ENCODE measurements at places on chromosomes 7 and 10. TPM values are rescaled to one million over a fixed set of nuclear protein-coding genes. Genes with fewer than 3 reads are reported as not detected.

The RTKN2 gene
- total RNA-seq = 5.4 TPM

The PGAM1 gene
- total RNA-seq = 464 TPM

The GCK gene
- total RNA-seq = 0.13 TPM

The BRI3 gene
- total RNA-seq = 73.8 TPM

The PNLIPRP3 gene
- total RNA-seq = 0.56 TPM

The MDH2 gene
- total RNA-seq = 130 TPM

The NODAL gene
- total RNA-seq = not detected

The NKX2-3 gene
- not detected for total RNA-seq

The PNLIPRP1 gene
- total RNA-seq = not detected

The TMEM273 gene
- total RNA-seq = not detected

GRCh38 chr10:114550756-114551635 lies 107.1 kb downstream of the ABLIM1 start:
- peak; percentile 51 for DNase-seq

GRCh38 chr7:98329100-98329790 lies 47.8 kb downstream of the BRI3 start:
- DNase-seq = no peak

DNA sequence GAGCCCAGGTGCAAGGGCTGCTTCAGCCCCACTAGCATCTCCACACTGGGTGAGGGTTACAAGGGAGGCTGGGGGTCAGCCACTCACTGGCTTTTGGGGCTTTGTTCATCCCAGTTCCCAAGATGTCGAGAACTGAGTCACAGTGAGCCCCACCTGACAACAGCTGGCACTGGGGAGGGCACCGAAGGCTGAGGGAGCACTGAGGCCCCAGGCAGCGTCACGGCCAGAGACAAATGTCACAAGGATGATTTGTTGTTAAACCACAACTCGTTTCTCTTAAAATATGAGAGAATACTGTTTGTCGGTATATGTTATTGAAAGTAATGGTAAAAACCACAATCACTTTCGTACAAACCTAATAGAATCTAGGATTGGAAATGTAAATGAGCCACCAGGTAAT lies 219.9 kb downstream of the CELF2 start:
- no peak for DNase-seq

- DNase-seq = no peak
Observed at GRCh38 chr7:153698046-153698445, 354.2 kb upstream of the DPP6 start.

DNA sequence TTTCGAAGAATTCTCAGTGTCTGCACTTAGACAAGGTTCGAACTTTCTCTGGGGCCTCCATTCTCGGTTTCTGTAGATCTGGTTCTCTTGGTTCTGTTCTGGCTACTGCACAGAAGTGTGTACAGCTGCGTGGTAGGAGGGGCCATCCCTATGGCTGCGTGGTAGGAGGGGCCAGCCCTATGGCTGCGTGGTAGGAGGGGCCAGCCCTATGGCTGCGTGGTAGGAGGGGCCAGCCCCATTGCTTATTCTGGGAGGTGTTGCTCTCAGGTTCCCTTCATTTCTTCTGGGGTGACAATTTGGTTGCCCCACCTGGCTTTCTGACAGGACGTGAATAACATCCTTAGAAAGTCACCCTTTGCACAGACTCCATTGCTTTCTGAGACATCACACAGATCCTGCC lies 65.2 kb upstream of the CHST15 start:
- no peak for DNase-seq

GRCh38 chr7:18515067-18515466 lies 19.5 kb downstream of the HDAC9 start:
- no peak for DNase-seq

GRCh38 chr10:62696798-62697197 lies 107.7 kb upstream of the ADO start:
- DNase-seq = no peak

DNA sequence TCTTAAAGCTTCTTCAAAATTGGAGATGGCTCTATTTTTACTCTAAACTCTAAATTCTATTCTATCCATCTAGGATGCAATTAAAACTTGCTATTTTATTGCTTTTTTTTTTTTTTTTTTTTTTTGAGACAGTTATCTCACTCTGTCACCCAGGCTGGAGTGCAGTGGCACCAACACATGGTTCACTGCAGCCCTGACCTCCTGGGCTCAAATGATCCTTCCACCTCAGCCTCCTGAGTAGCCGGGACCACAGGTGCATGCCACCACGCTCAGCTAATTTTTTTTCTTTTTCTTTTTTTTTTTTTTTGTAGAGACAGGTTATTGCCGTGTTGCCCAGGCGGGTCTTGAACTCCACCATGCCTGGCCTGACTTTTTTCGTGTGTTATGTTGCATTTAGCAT lies 41.2 kb downstream of the DNAJC1 start:
- no peak for DNase-seq

GRCh38 chr7:101814991-101815825 lies 2.2 kb upstream of the CUX1 start:
- peak; percentile 37 for DNase-seq

- DNase-seq = peak; percentile 15
Observed at GRCh38 chr7:129213828-129214227, 11.0 kb upstream of the AHCYL2 start.

DNA sequence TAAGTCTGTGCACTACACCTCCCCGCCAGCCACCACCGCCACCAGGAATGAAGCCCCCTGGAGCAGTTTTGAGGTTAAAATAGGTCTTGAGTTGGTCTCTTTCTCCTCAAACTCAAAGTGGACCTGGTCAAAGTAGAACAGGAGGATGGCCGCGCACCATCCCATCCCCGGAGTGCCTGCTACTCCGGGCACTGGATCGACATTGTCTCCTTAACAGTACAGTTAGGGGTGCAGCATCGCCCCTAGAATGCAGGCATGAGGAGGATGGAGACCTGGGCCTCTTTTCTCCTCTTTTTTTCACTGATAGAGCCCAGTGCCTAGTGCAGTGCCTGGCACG lies 145.5 kb downstream of the SLIT1 start:
- no peak for DNase-seq

DNA sequence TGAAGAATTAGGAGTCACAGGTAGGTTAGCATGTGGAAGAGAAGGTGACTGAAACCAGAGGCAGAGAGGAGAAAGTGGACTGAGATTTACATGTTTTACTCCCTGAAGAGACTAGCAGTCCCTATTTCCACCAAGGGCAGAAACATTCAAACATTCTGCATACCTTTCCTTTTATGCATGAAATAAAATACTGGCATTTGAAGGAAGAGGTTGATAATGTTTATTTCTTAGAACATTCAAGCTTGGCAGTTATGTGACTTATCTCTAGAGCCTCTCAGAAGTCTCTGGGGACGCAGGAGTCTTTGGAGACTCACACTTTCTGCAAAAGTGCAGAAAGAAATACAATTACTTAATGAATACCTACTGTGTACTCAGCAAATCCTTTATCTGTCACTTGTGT lies 507.1 kb upstream of the C7orf33 start:
- no peak for DNase-seq

DNA sequence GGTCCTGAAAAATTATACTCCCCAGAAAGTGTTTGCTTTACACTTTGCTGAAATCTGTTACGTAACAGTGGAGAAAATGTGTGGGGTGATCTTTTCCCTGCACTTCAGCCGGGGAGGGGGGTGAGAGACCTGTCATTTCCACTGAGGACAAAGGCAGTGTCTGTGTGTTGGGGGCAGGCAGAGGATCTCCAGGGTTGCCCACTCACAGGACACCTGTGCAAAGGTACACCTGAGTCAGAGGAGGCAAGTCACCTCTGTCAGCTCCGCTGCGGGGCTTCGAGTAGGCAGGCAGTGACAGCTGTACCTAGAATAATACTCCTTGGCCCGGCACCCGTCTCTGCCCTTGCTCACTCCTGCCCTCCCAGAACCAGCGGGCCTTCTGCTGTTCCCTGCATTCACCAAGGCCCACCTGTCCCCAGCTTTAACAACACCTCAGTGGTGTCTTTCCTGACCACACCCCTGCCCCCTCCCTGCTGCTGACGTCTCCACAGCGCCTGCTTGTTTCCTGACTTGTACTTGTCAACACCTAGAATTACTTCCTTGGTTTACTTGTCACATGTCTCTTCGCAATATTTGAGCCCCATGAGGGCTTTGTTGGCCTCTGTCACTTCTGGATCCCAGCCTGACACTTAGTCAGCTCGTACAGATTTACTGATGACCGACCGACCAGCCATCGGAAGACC lies 159.2 kb downstream of the NEURL1 start:
- DNase-seq = no peak

- no peak for DNase-seq
Observed at GRCh38 chr7:82441669-82442478, 1.7 kb downstream of the CACNA2D1 start.

DNA sequence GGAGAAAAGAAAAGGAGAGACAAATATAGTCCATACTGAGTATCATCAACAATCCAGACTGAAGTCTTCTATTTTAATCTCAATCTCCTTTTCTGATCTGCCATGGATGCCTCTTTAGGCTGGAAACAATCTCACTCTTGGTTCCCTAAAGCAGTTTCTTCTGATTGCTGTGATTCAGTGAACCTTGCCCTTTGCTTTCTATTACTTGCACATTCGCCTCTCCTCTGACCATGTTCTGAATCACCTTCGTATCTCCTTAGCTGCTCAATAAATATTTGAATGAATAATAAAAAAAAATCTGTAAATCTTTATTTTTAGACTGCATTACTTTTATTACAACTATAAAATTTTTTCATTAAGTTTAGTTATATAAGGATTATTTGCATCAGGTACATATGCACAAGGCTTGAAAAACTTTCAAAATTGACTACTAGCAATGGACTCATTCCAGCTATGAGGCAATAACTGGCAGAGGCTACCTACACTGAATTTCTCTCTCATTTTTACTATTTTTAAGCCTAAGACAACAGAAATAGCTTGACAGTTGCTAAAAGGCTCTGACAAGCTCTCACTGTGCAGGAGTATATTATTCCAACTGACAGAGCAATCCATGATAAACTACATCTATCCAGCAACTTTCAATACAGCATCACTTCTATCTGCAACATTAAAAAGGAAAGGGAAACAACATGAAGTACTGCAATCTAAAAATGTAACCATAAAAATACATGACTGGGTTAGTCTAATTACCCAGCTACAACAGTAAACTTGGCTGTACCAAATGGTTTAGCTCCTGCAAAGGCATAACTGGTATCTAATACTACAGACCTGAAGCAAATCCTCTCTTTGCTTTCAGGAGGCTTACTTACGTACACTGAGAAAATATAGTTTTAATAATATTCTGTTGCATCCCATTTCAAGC lies 25.6 kb downstream of the TM9SF3 start:
- no peak for DNase-seq

- DNase-seq = no peak
Observed at GRCh38 chr10:29569795-29570194, 65.0 kb downstream of the SVIL start.

DNA sequence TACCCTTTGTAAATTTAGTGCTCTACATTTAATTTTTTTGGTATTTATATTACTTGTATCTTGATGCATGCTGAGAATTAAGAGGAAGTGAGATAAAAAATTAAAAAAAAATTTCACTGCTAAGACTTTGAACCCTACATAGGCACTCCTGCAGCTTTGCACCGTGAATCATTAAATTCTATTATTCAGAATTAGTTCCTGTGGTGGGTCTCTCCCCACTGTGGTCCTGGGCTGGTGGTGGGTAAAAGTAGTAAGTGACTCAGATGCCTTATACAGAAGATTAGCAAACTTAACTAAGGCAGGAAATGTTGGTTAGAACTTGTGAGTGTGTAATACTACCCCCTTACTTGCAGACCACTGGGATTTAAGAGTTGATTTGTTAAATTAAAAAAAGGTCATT lies 72.6 kb downstream of the AP3M1 start:
- DNase-seq = peak; percentile 85

DNA sequence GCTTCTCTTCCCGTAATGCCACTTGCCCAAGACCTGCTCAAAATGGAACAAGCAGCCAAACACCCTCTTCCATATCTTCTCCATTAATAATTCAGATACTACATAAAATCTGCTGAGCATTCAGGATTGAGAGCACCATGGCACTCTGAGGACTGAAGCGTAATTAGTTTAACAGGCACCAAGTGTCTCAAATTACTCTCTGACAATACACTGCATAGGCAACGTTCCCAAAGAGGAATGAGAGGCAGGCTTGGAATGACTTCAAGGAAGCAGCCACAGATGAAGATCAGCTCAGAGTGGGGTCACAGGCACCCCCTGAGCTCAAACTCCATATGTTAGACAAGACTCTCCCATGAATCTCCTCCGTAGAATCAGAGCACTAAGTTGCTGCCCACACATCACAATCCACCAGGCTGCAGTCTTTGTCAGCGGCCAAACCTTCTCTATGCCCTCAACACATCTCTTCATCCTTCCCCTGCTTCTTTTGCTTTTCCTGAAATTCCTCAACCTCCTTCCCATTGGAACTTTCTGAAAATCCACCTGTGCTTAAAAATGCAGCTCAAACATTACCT lies 4.7 kb upstream of the ABLIM1 start:
- DNase-seq = no peak

DNA sequence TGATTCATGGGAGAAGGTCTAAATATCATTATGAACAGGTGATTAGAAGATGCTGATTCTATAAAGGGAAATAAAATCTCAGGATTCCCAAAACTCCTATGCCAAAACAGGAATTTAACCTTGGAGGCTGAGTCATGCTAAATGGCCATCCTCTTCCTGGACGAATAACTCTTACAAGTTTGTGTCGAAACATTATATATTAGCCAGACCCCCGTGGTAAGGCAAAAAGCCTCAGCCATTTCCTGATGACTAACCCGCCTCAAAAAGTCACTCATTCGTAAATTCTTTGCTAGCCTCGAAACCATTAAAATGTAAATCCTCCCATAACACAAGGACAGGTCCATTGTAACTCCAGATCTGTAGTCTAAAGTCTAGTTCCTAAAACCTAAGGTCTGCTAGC lies 32.0 kb downstream of the CUL2 start:
- DNase-seq = no peak

- peak; percentile 34 for DNase-seq
Observed at GRCh38 chr10:115654961-115655360, 561.8 kb downstream of the ATRNL1 start.

DNA sequence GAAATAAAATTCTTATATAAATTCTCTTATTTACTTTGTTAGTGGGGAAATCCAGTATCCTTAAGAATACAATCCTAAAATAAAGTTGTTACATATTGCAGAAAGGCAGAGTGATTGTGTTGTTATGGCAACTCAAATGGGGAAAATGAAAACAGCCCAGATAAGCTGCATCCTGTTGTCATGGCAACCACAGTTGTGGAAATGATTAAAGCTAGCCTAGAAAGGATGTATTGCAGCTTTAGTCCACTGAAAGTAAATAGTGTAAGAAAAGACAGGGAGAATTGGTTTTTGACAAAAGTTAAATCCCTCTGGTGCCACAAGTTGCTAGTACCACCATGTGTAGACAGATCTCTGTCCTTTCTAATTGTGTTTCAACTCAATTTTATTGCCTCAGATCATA lies 43.2 kb downstream of the BTRC start:
- DNase-seq = peak; percentile 48

DNA sequence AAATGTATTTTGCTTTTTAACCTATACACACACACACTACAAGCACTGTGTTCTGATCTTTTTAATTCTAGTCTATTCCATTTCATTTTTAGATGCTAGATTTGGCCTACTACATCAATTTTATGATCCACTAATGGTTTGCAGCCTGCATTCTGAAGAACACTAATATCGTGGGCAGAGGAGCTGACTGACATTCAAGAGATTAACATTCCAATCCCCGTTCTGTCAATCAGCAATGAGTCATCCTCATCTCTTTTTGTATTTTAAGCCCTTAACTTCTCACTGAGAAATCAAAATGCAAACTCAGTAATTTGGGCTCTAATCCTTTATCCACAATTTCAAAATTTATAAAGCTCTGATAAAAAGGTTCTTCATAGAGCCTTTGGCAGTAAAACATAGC lies 47.1 kb upstream of the GAD2 start:
- no peak for DNase-seq
